ENCODE measurements at places on chromosomes 5 and 9.
A peak's percentile ranks its signal among the peaks of the same experiment; 100 is the strongest.

DNA sequence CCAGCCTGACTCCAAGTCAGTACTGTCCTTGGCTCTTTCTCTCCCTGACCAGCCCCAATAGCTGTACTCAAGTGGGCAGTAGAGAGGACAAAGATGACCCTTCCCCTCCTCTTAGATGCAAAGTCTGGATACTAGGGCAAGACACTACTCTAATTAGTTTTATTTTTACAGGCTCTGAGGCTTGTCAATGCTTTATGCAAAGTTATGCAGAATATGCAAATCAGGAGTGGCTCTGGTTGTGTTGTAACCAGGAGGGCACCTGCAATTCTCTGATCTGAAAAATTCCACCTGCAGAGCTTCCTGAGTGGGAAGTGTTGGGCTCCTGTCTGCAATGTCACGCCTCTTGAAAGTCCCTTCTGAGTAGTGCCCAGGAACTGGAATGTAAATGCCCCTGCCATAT is 201.5 kb downstream of the RGS3 start:
- DNase-seq: no peak

- DNase-seq: no peak
Observed at GRCh38 chr5:59999056-59999455, 105.5 kb upstream of the PDE4D start.

- no peak for DNase-seq
Observed at GRCh38 chr5:88662846-88663245, 220.1 kb downstream of the MEF2C start.

- peak; percentile 56 for DNase-seq
Observed at GRCh38 chr9:133406480-133407307, 11.1 kb downstream of the REXO4 start.

DNA sequence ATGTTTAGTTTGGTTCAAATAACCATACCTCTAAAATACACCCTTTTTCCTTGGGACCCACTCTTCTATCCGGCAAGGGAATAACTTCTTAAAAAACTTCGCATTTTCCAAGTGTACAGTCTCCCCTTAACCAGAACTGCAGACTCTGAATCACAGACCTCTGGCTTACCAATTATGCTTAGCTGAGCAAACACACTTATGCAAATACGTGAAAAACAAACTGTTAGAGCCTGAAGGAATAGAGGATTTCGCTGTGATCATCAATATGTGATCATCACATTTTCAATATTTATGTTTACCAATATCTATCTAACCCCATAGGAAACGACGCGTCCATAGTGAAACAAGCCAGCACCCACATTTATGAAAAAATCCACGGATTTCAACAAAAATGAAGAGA is 1.3 kb downstream of the LPAR1 start:
- DNase-seq: no peak

GRCh38 chr5:1443171-1443570 is 2.1 kb downstream of the SLC6A3 start:
- DNase-seq: no peak

GRCh38 chr9:9924376-9924775 is 688.4 kb downstream of the PTPRD start:
- no peak for DNase-seq

- no peak for DNase-seq
Observed at GRCh38 chr5:3060283-3060682, 308.8 kb upstream of the IRX2 start.

GRCh38 chr9:135858491-135859185 is 48.7 kb downstream of the CAMSAP1 start:
- DNase-seq: no peak

GRCh38 chr5:73818357-73818756 is 192.4 kb downstream of the ARHGEF28 start:
- DNase-seq: no peak

- DNase-seq: no peak
Observed at GRCh38 chr5:53490747-53491146, 10.3 kb downstream of the FST start.

DNA sequence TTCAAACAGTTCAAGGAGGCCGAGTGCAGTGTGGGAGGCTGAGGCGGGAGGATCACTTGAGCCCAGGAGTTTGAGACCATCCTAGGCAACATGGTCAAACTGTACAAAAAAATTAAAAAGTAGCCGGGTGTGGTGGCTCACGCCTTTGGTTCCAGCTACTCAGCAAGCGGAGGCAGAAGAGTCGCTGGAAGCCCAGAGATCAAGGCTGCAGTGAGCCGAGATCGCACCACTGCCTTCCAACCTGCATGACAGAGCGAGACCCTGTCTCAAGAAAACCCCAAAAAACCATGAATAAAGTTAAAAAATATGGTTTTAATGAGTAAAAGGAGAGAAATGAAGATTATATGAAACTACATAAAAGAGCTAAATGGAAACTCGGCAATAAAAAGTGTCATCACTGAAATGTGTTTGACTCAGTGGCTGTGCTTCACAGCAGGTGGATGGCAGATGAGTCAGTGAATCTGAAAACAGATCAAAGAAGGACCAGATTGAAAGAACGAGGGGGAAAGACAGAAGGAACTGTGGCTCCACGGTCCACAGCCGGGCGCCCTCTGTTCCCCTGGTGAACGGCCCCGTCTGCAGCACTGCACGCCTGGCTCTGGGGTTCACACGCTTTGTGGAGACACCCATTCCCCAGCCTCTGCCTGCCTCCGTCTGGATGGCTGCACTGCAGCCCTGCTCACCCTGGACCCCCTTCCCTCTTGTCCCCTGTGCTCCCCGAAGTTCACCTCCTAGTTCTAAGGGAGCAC is 25.1 kb downstream of the EXD3 start:
- DNase-seq: no peak

- no peak for DNase-seq
Observed at GRCh38 chr9:16312962-16313546, 557.4 kb downstream of the BNC2 start.

DNA sequence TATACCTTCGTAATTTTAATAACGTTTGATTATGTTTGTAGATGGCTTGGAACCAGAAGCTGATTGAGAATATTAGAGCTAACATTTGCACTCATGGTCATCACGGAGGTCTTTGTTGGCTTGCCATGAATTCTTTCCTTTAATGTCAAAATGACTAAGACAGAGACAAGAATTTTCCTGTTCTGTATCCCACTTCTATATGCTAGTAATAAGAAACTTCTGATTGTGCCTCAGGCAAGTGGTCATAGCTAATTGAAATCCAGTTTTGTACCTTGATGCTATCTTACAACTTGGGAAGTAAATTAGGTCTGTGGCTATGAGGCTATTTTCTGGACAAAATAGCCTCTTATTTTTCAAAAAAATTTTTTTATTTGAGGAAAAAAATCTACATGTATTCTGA is 167.6 kb downstream of the RANBP17 start:
- DNase-seq: no peak

DNA sequence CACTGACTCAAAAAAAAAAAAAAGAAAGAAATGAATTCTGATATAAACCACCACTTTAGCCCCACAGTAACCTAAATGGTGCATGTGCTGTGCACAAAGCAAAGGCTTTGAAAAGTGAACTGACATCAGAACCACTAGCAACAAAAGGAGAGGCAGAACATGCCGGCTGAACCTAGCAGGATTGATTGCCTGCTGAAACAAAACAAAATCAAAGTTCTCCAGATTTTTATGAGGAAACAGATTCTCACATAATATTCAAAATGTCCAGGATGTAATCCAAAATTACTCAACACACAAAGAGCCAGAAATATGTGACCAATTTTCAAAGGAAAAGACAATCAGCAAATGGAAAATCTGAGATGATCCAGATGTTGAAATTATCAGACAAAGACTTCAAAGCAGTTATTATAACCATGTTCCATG is 37.9 kb downstream of the UBTD2 start:
- no peak for DNase-seq

GRCh38 chr9:23567516-23568165 is 258.4 kb downstream of the ELAVL2 start:
- no peak for DNase-seq

DNA sequence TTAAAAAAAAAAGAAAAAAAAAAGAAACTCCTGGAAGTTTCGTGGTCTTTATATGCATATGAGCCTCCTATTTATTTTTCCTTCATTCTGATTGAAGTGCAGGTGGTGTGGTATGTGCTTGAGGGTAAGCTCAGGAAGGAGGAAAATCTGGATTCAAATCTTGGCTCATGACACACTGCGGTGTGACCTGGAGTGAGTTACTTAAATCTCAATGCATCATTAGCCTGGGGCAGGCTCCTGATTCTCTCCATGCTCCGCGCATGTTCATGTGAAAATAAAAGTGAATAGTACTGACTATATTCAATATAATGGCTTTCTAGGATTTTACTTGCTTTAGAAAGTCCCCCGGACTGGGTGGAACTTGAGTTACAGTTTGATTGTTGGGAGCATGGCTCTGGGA is 35.6 kb downstream of the PTTG1 start:
- DNase-seq: no peak

- peak; percentile 81 for DNase-seq
Observed at GRCh38 chr5:98771382-98772109, 1.9 kb upstream of the RGMB start.

DNA sequence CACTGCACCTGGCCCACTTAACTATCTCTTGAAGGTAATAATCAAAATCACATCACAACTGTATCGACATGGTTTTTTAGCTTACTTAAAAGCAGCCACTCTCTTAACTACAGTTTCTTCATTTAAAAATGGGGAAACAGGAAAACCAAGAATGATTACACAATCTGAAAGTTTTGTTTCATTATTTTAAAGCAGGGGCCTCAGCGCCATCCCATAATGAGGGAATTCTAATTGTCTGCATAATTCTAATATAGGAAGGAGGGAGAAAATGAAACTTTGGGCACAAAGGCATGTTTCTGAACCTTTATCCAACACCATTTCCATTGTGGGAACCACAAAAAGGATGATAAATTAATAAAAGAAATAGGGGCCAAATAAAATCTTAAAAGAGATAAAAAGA is 7.6 kb downstream of the HACD4 start:
- no peak for DNase-seq

- DNase-seq: no peak
Observed at GRCh38 chr5:43773478-43773844, 170.5 kb downstream of the NNT start.

GRCh38 chr5:107519900-107520354 is 150.8 kb downstream of the EFNA5 start:
- DNase-seq: peak; percentile 49

GRCh38 chr5:173307695-173308094 is 20.5 kb downstream of the STC2 start:
- no peak for DNase-seq

DNA sequence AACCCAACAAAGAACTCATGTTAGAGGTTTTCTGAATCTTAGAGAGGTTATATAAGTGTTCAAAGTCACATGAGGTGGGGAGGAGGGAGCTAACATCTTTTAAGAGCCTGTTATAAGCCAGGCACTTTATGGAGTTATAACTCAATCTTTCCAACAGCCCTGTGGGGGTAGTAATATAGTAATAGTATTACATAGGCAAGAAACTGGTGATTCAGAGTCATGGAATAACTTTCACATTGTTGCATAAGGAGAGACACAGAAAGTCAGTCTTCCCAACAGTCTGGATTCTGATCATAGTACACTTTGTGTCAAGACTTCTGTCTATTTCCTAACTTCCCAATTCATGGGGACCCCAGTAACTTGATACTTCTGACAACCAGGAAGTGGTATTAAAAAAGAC is 89.2 kb downstream of the ACER2 start:
- no peak for DNase-seq

DNA sequence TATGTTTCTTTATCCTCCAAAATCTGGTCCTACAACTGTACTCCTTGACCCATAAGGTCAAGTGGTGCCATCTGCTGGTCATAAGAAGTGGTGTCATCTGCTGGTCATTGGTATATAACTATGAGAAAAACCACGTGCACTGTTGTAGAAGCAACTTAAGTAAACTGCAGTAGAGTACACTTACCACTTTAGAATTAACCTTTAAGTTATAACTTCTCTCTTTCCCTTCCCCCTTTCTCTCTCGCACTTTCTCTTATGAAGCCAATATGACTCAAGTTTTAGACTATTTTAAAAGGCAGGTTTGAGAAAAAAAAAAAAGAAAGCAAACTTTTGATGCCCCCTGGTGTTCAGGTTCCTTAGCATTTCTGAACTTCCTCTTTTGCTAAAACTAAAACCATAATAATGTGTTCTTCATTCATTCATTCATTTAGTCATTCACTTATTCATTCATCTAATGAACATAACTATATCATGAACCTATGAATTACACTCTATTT is 12.8 kb upstream of the MTAP start:
- DNase-seq: peak; percentile 83

DNA sequence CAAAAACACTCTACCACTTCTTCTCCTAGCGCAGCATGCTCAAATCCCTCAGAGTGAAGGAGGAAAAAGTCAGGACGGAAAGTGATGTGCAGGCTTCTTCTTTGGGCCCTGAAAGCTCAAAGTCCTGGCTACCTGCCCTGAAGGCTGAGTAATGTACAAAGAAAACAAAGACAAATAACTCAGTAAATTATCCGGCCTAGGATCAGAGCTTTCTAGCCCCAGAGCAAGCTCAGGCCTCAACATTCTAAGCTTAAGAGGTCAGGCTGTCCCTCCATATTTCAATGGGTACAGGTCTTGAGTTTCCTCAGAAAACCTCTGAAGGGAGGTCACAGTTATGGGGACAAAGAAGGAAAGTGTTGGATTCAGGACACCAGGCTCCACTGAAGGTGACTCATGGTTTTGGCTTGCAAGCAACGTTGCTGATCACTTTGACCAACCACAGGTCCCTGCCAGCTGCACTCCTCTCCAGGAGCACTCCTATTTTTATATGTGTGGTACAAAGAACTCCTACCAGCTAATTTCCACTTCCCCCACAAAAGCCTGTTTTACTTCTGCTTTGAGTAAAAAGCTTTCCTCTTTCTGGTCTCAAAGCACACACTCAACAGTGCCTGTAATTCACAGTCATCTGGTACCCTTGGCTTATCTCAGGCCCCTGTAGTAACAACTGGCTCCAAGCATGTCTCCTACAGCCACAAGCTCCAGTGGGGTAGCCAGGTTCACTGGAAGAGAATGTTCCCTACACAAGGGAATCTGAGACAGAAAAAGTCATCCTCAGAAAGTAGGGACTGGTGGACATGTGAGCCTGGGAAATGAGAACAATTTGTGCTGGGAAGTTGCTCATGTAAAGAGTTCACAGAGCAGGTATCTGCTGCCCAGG is 115.7 kb downstream of the UGCG start:
- no peak for DNase-seq

DNA sequence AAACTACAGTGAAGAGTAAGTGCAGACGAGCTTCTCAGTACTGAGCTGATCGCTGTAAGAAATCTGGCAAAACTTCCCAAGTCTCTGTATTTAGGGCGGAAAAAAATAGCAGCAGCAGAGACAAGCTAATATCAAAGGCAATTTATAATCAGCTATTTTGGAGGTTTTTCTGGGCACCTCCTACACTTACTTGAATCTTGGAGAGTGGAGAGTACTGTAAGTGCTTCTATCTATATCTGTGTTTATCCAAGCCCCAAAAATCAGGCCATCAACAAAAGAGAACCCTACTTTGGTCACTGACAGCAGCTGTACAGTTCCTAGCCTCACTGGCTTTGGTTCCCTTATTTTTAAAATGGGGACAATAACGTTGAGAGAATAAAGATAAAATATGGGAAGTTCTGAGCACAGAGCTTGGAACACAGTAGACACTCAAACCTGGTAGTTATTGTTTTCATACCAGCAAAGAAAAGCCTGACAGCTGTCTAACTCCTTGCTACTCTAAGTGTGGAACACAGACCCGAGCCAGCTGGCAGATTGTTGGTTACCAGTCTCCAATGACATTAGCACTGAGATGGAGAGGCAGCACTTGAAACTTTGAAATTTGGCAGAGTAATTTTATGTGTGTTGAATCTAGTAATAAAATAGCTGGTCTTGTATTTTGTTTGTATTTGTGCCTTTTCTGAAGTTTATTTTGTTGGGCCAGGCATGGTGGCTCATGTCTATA is 96.0 kb upstream of the SLC28A3 start:
- no peak for DNase-seq

GRCh38 chr9:134925011-134925511 is 7.3 kb upstream of the FCN1 start:
- no peak for DNase-seq

Measured in NCI-H774 (cell line).